Activated T-helper 9 cell treated with anti-CD3 and anti-CD28 coated beads, Interleukin-2, amount 50 U/mL, for 16 hours (primary cell): ENCODE measurements at places on chromosomes 3 and 15.

DNA sequence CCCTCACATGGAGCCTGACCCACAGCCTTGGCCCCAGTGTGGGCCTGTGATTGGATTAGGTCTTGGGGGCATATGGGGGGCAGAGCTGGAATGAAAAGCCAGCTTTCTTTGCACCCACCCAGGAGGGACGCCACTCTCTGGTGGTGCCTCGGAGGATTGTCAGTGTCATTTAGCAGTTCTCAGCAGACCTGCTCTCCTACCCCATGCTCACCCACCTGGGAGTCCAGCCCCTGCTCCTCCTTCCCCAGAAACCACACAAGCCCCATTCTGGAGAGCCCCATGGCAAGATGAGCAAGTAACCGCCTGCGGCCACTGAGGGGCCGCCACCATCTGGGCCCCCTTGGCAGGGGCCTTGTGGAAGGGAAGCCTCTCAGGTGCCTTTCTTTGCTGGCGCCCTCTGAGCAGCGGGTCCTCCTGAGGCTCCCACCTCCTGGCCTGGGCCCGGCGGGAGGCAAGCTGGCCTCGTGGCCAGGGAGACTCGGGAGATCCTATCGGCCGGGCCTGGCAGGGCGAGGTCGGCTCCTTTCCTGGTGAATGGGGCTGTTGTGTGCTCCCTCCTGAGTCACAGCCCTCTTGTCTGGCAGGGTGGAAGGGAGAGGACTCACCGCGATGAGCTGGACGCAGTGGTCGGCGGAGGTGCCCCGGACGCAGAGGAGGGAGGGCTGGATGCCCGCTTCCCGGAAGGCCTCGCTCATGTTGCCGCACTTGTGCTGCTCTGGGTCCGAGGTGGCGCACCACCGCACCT is 2.3 kb downstream of the MELTF start:
- DNase-seq, result no peak

DNA sequence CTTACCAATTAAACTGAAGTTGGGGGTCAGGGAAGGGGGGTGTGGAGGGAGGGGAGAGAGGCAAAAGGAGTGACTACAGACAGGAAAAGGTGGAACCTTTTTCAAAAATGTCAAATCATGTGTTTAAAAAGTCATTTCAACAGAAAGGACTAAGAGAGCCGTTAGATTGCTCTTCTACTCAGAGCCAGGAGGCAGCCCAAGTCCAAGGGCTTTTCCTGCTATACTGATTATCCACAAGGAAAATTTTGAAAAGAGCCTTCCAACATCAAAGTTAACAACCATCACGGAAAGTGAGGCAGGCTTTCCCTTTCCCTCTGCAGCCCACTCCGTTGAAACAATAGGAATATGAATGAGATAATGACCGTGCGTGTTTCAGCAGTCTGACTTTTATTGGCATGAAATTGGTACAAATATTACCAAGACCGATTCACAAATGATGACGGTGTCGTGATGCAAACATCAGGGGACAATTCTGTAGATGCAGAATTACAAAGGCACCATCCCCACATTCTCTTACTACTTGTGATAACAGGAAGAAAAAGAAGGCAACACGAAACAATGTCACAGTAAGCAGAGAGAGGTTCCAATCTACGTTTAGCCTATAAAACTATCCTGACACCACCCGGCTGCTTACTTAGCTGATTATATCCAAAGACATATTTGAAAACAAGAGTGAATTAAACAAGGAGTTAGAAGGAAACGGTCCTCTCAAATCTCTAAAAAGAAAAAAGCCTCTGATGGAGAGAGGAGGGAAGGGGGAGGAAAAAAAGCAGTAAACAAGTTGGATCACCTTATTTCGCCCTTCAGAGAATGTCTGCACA is 453.7 kb downstream of the FOXP1 start:
- no peak for DNase-seq

DNA sequence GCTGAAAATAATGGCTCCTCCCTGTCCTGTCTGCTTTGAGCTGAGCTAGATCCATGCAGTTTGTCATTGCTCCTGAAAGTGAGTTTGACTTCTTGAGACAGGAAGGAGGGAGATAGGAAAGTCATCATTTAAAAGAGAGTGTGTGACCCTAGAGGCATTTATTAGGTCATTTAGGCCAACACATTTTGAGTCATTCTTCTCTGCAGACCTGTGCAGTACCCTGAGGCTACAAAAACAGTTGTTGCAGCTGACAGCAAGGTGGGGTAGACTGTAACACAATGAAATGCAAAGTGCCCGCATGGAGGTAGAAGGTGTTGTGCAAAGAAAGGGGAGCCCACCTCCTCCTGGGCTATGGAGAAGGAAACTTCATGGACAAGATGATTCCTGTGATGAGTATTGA is 102.8 kb upstream of the PFN2 start:
- no peak for DNase-seq

- no peak for DNase-seq
Measured at GRCh38 chr3:145243875-145244274, 917.1 kb downstream of the PLOD2 start.

DNA sequence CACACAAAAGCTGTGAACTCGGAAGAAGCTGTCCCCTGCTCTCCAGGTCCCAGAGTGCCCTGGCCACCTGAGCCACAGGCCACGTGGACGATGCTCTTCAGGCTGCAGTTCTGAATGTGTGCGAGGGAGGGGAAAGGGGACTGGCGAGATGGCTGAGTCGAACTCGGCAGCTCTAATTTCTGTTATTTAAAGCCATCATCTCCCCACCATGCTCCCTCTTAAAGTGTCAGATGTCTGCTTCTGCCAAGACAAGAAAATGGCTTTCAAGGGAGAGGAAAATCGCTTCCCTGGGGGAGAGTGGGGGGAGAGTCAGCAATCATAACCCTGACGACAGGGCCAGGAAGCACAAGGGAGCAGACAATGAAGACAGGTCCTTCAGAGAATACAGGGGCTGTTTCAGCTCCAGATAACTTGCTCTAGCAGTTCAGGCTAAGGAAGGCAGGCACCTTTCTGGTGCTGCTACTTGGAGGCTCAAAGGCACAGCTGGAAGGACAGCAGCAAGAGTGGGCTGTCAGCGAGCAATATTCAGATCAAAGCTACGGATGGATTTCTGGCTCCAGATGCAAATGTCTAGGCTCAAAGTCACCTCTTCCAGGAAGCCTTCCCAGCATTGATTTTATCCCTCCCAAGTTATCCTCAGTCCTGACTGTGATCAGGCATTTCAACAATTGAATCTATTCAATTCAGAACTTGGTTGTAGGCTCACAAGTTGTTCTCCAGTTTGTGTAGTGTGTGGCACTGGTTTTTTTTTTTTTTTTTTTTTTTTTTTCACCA is 15.5 kb upstream of the CCDC33 start:
- no peak for DNase-seq

GRCh38 chr3:98508582-98508981 is 11.1 kb downstream of the OR5K2 start:
- DNase-seq, result no peak

GRCh38 chr3:150697646-150698045 is 6.1 kb downstream of the ERICH6 start:
- DNase-seq, result no peak

DNA sequence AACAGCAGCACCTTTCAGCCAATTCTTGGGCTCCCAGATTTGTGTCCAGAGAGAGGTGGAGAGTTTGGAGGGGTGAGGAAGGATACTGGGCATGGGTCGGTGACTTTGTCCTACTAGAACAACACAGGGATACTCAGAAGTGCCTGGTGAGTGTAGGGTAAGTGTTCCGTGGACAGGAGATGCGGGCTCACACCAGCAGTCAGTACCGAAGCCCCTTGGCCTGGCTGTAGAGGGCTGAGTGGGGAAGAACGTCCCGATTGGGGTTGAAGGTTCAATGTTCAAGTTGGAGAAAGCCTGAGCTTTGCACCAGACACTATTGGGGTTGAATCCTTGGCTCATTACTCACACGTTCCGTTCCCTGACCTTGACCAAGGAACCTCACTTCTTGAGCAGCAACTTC is 40.8 kb upstream of the SLC6A11 start:
- DNase-seq, result no peak

DNA sequence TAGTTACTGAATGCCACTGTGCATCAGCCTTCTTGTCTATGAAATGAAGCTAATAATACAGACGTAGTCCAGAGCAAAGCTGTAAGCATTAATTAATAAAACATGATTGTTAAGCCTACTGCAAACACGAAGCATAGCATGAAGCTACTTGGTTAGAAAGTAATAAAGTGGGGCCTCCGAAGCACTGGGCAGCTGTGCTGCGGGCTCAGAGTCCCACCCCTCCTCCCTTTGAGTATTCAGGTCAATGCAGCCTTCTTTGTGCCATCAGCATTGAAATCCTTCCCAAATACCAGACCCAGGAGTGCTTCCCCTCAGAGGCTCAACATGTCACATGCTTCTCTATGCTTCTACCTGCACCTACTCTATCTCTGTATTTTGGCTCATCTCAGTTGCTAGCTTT is 1112.6 kb downstream of the IGSF11 start:
- no peak for DNase-seq

GRCh38 chr15:73957785-73958184 is 31.5 kb downstream of the LOXL1 start:
- no peak for DNase-seq

DNA sequence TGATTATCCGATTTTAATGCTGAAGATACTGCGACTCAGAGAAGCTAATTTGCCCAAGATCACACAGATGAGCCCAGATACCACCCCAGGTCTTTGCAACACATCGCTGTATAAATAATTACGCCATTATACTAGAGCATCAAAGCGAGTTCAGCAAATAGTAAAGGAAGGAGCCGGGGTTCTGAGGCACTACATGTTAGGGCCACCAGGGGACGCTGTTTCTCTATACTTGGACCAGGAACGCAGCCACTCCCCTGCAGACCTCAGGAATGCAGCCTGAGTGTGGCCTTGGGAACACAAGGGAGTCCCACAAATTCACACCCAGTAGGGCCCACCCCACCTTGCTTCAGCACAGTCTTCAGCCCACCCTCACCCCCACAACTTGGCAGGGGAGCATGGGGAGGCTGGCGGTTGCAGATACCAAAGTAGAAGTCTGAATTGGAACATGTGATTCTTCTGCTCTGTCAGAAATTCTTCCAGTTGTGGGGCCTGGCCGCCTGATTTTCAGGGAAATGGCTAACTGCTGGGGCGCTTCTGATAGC is 57.8 kb upstream of the RYK start:
- peak; percentile 58 for DNase-seq

GRCh38 chr3:127440384-127440783 is 150.1 kb downstream of the TPRA1 start:
- DNase-seq, result no peak

- DNase-seq, result no peak
Measured at GRCh38 chr3:171163101-171164066, 136.9 kb upstream of the SLC2A2 start.

- no peak for DNase-seq
Measured at GRCh38 chr15:25731411-25731810, 131.7 kb downstream of the ATP10A start.

DNA sequence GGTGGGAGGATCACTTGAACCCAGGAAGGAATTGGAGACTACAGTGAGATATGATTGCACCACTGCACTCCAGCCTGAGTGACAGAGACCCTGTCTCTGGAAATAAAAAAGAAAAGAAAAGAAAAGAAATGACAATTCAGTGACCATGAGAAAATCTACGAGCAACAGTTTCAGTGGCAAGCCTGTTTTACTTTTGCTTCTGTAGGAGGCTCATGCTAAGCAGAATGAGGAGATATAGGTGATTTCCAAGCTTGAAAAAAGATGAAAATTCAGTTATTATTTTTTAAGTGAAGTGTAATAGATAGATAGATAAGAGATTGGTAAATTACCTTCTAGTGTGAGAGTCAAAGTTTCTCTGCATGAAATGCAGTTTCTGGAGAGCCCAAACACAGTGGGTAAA is 651.1 kb downstream of the GRM7 start:
- no peak for DNase-seq

DNA sequence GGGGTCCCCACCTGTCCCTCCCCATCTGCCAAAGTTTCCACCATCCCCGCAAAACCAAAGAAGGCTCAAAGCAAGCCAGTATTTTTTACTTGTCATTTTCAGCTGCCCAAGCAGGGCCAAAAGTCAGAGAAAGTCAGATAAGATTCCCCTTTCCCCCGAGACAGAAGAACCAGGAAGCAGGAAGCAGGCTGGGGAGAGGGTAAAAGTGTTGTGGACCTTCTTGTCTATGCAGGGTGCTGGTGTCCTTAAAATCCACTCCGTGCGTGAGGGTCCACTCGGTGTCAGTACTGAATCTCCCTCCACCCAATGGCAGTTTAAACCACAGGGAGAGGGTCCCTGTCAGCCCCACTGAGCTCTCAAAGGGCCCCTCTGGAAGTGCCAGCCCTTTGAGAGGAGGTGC is 20.2 kb upstream of the RPL32 start:
- DNase-seq, result no peak

DNA sequence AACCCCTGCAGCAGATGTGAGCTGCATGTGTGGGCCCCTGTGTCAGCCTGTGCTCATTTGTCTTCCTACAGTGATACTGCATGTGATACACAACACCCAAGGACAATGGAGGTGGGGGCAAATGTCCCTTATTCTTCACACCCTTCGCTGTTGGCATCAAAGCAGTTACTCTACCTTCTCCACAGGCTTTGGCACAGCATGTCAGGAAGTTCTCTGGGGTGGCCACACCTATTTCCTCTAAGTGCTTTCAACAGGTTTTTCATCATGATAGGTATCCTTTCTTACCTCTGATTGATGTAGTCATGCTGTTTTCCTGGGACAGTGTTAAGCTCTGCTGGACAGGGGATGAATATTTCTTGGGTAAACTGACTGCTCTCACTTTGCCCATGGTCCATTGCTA is 29.5 kb downstream of the ZNF662 start:
- DNase-seq, result no peak

- no peak for DNase-seq
Measured at GRCh38 chr3:179829401-179829800, 176.6 kb downstream of the USP13 start.

DNA sequence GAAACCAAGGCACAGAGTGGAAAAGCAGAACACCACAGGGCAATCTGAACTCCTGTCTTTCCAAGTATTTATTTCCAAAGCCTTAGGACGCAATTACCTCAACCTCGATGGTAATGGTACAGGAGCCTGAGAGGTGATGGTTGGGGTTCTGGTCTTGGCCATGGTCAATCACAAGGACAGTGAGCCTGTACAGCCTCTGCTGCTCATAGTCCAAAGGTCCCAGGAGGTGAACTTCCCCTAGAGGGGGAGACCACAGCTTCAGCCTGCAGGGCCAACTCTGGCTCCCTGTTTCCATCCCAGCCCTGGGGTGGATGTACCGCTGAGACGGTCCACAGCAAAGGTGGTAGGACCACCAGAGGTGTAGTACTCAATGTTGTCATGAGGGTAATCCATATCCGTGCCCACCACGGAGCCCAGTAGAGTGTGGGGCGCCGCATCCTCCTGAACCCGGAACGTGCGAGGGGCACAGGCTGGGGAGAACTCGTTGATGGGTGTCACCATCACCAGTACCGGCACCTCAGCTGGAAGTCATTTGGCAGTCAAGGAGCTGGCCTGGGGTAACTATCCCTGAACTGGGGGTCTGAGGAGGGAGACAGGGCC is 6.1 kb downstream of the CDHR4 start:
- DNase-seq, result no peak

GRCh38 chr3:183038221-183038620 is 57.9 kb upstream of the DCUN1D1 start:
- no peak for DNase-seq
